ENCODE measurements at places on chromosomes 7 and 10.

DNA sequence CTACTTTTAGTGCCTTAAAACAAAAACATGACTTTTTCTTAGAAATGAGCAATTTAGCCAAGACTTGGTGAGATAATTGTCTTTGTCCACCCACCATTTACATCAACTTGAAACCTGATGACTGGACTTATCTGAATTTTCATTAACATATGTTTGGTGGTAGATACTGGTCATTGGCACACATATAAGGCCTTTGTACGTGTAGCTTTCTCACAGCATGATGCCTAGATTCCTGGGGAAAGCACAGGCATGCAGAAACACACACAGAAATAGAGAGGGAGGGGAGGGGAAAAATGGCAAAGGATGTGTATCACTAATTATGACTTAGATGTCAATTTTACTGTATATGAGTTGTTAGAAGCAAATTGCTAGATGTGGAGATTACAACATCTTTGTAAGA is 488.4 kb downstream of the NXPH1 start:
- no peak for DNase-seq

GRCh38 chr7:98395951-98396350 is 4.9 kb downstream of the BAIAP2L1 start:
- DNase-seq, result no peak

GRCh38 chr10:10313149-10313835 is 704.4 kb upstream of the CELF2 start:
- DNase-seq, result no peak

- DNase-seq, result no peak
Observed at GRCh38 chr7:17846935-17847334, 93.4 kb downstream of the SNX13 start.

GRCh38 chr10:63257778-63258177 is 124.7 kb downstream of the NRBF2 start:
- no peak for DNase-seq

GRCh38 chr10:117126034-117126433 is 12.0 kb downstream of the VAX1 start:
- DNase-seq, result no peak

DNA sequence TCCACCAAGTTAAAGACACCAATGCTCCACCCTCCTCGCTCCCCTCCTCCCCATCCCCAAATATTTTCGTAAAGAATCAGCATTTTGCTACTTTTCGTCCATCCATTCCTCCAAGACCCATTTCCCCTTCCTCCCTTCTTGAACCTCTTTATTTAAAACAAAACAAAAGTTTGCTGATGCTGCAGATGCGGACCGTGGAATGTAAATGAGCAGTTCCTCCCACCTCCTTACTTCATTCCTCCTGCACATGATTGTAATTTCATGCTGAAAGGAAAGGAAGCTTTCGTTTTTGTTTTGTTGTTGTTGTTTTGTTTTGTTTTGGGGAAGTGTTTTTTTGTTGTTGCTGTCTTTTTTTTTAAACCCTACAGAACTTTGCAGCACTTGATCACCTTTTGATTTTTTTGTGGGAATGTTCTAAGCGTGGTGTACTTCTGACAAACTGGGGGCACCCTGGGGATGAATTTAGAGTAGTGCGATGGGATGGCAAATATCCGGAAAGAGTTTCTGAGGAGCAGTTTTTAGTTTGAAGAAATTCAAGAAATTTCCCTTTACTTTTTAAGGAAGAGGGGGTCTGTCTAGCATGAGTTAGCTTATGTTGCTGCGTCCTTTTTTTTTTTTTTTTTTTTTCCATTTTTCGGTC is 177.3 kb downstream of the TCF7L2 start:
- DNase-seq, result no peak

GRCh38 chr7:73717025-73717807 is 2.3 kb downstream of the STX1A start:
- no peak for DNase-seq

DNA sequence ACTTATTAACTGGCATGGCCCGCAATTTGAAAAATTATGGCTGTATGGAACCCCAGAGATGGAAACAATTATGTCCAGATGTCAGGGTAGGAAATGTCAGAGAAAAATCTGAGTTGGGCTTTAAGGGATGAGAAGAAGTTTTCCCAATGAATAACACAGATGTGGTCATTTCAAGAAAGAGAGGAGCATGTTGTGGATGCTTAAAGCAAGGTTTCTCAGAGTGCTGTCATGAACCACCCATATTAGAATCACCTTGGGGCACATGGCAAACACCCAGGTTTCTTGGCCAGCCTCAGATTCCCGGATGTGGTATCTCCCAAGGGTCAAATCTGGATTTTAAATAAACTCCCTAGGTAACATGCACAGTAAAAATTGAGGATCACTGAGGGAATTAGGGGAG is 43.6 kb downstream of the LAMB4 start:
- no peak for DNase-seq

DNA sequence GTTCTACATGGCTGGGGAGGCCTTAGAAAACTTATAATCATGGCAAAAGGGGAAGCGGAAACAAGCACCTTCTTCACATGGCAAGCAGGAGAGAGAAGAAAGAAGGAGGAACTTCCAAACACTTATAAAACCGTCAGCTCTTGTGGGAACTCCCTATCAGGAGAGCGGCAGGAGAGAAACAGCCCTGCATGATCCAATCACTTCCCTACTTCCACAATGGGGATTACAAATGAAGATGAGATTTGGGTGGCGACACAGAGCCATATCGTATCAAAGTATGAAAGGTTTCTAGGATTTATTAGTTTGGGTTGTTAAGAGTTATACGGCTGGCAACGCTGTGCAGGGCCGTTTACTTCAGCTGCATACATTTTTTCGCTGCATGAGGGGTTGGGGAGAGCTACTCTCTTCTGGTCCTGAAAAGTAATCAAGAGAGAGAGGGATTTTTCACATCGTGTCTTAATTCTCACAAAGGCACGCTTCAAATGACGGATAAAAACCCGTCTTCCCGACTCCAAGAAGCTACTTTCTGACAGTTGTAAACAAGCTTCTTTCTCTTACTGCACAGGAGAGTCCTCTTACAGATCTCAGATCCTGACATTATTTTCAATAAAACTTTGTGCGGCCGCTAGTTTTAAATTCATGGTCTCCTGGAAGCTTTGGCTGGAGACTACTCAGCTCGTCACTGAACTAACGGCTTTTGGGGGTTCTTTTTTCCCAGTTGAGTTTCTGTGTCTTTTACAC is 751 bp upstream of the GTPBP10 start:
- DNase-seq, result peak; percentile 47

- no peak for DNase-seq
Observed at GRCh38 chr10:88154596-88155250, 291.3 kb downstream of the PTEN start.

GRCh38 chr7:70723339-70723738 is 408.6 kb upstream of the GALNT17 start:
- DNase-seq, result no peak

DNA sequence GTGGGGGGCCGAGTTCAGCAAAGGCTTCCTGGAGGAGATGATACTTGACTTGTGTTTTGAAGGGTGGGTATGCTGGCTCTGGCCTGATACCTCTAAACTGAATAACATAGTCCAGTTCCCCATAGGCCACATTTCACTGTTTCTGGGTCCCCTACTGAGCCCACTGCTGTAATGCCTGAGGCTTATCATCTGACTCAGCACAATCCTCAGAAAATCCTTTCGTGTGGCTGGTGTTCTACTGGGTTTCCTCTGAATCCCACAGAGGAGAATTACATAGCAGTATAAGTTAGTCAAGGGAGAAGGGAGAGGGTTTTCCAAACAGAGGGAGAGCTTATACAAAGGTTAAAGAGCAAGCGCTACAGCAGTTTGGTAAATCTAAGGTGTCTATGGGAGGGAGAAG is 2.8 kb upstream of the R3HCC1L start:
- no peak for DNase-seq

GRCh38 chr10:10788761-10789160 is 228.9 kb upstream of the CELF2 start:
- DNase-seq, result no peak

- DNase-seq, result no peak
Observed at GRCh38 chr10:729213-729612, 39.7 kb upstream of the DIP2C start.

DNA sequence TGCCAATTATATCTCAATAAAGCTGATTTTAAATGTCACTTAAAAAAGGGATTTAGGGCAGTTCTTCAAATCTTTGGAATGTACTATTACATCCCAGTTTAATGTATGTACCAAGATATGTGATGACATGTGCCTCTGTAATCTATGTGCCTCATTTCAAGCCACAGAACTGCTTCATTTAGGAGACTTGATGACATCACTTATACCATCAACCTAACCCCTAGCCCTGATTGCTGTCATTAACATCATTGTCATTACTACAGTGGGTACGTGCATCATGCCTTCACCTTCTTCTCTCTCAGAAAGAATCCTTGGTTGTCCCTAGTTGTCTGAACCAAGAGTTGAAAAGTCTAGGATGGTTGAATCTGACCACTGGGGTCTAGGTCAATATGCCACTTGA is 134.3 kb upstream of the RAB11FIP2 start:
- DNase-seq, result no peak

- DNase-seq, result peak; percentile 36
Observed at GRCh38 chr7:20343205-20343604, 12.5 kb downstream of the ITGB8 start.

GRCh38 chr7:29315122-29315891 is 120.7 kb downstream of the CHN2 start:
- no peak for DNase-seq

DNA sequence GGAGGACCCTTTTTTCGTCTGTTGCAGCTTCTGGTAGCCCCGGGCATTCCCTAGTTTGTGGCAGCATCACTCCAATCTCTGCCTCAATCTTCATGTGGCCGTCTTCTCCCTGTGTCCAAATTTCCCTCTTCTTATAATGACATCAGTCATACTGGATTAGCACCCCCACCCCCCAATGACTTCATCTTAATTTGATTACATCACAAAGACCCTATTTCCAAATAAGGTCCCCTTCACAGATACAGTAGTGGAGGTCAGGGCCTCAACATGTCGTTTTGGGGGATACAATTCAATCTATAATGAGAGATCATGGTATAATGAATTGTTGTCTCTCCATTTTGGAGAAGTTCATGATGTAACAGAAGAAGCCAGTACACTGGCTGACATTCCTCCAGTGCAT is 28.1 kb upstream of the EZH2 start:
- DNase-seq, result no peak

- DNase-seq, result no peak
Observed at GRCh38 chr7:10821156-10821555, 152.5 kb upstream of the PHF14 start.

GRCh38 chr10:71829171-71829570 is 21.9 kb downstream of the PSAP start:
- no peak for DNase-seq

DNA sequence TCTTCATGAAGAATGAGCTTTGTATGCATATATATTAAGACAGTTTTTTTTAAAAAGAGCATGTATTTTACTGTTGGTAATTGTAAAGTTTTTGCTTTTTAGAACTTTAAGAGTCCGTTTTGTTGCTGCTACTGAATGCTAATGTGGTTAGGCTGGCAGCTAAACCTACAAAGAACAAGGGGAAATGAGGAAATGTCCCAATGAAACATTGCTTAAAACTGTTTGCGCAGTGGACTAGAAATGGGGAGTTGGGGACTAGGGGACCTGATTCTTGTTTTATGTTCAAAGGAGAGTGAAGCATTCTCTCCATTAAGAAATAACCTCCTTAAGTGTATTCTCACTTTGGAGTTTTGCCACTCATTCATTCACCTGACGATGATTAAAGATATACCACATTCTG is 5.7 kb downstream of the NRF1 start:
- no peak for DNase-seq

- DNase-seq, result no peak
Observed at GRCh38 chr10:118867768-118868167, 113.0 kb upstream of the CACUL1 start.

DNA sequence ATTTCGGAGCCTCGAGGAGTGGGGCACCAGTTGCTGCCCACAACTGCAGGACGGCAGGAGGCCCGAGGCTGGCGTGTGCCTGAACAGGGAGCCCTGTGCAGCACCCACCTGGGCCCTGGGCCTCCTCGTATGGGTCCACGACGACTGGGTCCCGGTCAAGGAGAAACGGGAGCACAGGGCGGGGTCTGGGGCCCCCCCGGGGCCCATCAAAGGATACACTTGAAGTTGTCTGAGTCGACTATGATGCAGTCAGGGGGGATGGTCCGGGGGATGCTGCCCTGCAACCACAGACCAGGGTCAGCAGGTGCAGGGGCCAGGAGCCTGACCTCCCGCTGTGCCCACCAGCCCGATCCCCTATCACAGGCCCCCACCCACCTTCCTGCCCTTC is 28.5 kb upstream of the NKX6-2 start:
- no peak for DNase-seq

DNA sequence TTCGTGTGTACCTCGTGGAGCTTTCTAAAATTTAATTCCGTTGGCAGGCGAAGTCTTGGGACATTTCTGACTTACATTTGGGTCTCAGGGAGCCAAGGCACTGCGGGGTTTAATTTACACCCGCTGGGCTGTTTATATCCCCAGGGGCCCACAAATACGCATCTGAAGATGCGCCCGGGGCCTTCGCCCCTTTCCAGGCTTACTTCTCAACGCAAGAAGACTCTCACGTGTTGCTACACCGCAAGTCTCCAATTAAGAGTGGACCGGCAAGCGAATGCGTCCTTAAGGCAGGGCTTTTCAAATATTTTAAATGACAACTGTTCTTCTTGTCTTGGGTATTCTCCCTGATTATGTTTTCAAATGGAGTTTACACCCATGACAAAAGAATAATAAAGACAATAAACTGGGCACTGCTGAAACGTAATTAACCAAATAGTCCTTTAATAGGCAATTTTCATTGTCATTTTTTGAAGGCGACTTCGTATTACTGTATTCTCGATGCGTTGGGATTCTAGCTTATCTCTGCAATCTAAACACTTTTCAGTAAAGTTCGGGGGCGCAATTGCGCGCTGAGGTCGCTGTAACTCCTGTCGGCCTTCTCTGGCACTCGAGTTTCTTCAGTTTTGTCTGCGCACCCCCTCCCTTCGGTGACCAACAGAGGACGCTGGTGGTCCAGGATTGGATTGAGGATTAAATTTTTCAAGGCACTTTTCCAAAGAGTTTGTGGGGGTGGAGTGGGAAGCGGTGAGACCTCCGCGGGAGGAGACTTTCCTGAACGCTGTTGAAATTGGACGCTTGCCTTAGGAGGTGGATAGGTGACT is 837 bp upstream of the IGFBP3 start:
- peak; percentile 48 for DNase-seq

DNA sequence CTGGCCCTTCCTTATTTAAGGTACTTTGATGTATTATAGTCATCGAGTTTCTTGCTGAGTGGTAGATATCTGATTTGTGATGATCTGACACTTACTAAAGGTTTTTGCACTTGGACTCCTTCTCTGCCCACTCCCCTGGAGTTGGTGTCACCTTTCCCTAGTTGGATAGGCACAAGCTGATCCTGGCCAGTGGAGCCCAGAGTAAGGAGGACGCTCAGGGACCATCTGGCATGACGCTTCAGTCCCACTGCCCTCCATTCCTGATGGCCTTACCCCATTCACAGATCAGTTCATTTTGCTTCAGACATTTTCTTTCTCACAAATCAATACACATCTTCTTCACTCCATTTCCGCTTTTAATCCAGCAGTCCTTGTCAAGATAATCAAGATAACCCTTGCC is 20.1 kb downstream of the ASB15 start:
- DNase-seq, result no peak

- peak; percentile 76 for DNase-seq
Observed at GRCh38 chr10:102450374-102451104, 804 bp downstream of the C10orf95 start.

Data from ACHN (cell line).